ENCODE measurements at places on chromosomes 3 and 15. TPM values are rescaled to one million over a fixed set of nuclear protein-coding genes. Genes with fewer than 3 reads are reported as not detected.

CDC25A gene
- total RNA-seq: 0.90 TPM

MYO5A gene
- total RNA-seq: 26.0 TPM

GRCh38 chr3:30225021-30225420 lies 381.4 kb upstream of the TGFBR2 start:
- H3K4me3 ChIP-seq: no peak overlapping the region
- no peak overlapping the region for H3K27ac ChIP-seq
- no peaks in the 10 kb centered on the region for H3K27me3 ChIP-seq
- no peaks in the 10 kb centered on the region for H3K36me3 ChIP-seq
- H3K4me1 ChIP-seq: peaks cover 20% of the 10 kb centered on the region

DNA sequence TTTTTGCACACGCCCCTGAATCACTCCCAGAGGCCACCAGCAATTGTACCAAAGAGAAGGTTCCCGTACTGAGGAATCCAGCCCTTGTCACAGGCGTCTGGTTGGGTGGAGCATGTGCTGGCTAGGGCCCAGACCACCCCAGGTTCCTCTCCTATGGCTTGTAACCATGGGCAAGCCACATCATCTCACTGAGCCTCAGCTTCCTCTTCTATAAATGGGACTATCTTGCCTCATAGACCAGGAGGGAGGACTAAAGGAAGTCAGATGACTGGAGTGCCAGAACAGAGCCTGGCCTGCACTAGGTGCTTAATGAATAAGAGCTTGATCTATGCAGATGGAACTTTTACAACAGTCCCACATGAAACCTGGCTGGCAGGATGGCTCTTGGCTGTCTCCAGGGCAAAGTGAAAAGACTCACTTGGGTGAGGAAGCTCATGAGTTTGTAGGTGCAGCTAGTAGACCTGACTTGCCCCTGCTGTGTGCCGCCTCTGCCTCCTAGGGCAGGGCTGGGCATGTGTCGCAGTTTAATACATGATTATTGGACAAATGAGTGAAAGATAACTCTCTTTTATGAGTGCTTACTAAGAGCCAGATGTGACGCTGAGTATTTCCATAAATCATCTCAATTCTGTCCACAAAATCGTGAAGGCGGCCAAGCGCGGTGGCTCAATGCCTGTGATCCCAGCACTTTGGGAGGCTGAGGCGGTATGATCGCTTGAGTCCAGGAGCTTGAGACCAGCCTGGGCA lies 29.3 kb downstream of the CTSH start:
- H3K4me1 ChIP-seq: peaks cover 27% of the 10 kb centered on the region
- peak; percentile 82 for DNase-seq
- peaks cover 65% of the 10 kb centered on the region for H3K36me3 ChIP-seq
- H3K27me3 ChIP-seq: no peaks in the 10 kb centered on the region
- H3K4me3 ChIP-seq: no peak overlapping the region
- H3K27ac ChIP-seq: peak overlapping the region; percentile 49

DNA sequence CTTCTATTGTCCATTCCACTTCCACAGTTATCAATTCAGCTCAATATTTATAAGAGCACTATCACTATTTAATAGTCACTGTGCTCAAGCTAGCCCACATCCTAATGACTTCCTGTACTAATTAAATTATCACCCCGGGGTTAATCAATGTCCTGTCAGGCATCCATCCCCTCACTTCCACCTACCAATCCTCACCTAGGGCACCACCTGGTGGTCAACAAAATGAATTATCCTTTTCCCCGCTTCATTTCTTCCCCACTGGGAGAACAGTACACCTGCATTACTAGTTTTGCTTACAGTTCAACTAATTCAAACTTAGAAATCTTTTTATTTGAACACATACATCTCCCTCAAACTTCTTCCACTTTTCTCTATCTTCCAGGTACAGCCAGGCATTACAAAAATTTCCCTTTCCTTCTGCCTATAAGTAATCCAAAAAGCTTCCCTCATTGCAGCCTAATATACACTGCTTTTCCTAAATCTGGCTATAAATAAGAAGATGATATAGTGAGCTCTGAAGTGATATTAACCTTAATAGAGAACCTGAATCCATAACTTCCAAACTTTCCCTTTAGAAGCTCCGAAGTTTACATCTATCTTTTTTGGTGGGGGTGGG lies 68.5 kb downstream of the TMCC1 start:
- no peaks in the 10 kb centered on the region for H3K27me3 ChIP-seq
- H3K4me3 ChIP-seq: no peak overlapping the region
- DNase-seq: no peak
- H3K27ac ChIP-seq: no peak overlapping the region

DNA sequence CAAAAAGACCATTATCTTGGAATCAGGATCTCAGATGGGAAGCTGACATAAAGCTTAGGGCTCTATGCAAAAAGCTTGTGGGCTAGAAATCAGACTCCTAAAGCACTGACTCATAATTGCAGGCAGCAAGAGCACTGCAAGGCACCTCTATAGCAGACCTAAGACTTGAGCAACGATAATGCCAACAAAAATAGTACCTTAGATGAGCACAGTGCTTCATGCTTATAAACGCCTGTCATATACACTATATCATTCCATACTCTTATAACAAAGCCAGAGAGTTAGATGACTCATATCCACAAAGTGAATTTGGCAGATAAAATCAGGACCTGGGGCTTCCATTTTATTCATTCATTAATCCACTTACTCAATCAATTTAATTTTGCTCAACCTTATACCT lies 560.8 kb downstream of the MCTP2 start:
- H3K27ac ChIP-seq: no peak overlapping the region
- H3K27me3 ChIP-seq: no peaks in the 10 kb centered on the region
- no peaks in the 10 kb centered on the region for H3K36me3 ChIP-seq

- no peaks in the 10 kb centered on the region for H3K4me1 ChIP-seq
- no peak overlapping the region for H3K27ac ChIP-seq
- H3K27me3 ChIP-seq: no peaks in the 10 kb centered on the region
Observed at GRCh38 chr15:66165856-66166255, 87.7 kb downstream of the MEGF11 start.

PDZRN3 gene
- 23.9 TPM for total RNA-seq

DNA sequence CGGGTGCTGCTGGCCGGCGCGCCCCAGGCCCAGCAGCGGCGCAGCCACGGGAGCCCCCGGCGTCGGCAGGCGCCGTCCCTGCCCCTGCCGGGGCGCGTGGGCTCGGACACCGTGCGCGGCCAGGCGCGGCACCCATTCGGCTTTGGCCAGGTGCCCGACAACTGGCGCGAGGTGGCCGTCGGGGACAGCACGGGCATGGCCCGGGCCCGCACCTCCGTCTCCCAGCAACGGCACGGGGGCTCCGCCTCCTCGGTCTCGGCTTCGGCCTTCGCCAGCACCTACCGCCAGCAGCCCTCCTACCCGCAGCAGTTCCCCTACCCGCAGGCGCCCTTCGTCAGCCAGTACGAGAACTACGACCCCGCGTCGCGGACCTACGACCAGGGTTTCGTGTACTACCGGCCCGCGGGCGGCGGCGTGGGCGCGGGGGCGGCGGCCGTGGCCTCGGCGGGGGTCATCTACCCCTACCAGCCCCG lies 777 bp downstream of the LOXL1 start:
- H3K27me3 ChIP-seq: no peaks in the 10 kb centered on the region
- DNase-seq: peak; percentile 84
- H3K27ac ChIP-seq: peak overlapping the region; percentile 80
- H3K36me3 ChIP-seq: no peaks in the 10 kb centered on the region
- H3K4me3 ChIP-seq: peak overlapping the region; percentile 61

- H3K36me3 ChIP-seq: no peaks in the 10 kb centered on the region
- no peak overlapping the region for H3K4me3 ChIP-seq
- H3K27me3 ChIP-seq: no peaks in the 10 kb centered on the region
- no peak for DNase-seq
Observed at GRCh38 chr3:124121379-124122312, 129.7 kb upstream of the ROPN1 start.

- no peak overlapping the region for H3K27ac ChIP-seq
- no peaks in the 10 kb centered on the region for H3K36me3 ChIP-seq
- H3K27me3 ChIP-seq: no peaks in the 10 kb centered on the region
Observed at GRCh38 chr3:163766112-163766511, 1312.2 kb downstream of the SI start.

- peaks cover 7% of the 10 kb centered on the region for H3K4me1 ChIP-seq
- no peak overlapping the region for H3K4me3 ChIP-seq
- H3K27me3 ChIP-seq: no peaks in the 10 kb centered on the region
- no peak overlapping the region for H3K27ac ChIP-seq
Observed at GRCh38 chr3:37526511-37526910, 335.2 kb upstream of the CTDSPL start.

DNA sequence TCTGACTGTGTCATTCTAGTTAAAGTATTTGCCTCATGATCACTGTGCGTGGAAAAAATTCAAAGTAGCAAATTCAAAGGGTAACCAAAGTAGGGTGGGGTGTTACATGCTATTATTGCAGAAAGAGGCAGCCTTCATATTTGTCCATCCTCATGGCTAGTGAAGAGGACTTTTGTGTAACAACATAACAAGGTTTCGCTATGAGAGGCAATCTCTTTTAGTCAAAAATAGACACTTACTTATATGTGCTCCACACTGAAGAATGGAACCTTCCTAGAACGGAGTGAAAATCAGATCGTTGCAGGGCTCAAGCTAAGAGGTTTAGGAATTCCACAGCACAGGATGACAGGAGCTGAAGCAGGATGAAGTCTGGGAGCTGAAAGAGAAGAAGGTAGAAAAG lies 345.1 kb upstream of the CBLB start:
- H3K27ac ChIP-seq: no peak overlapping the region
- H3K4me1 ChIP-seq: no peaks in the 10 kb centered on the region
- no peak overlapping the region for H3K4me3 ChIP-seq
- H3K27me3 ChIP-seq: no peaks in the 10 kb centered on the region
- H3K36me3 ChIP-seq: no peaks in the 10 kb centered on the region
